ENCODE measurements at places on chromosomes 4 and X.

GRCh38 chr4:78121338-78121904, 64.3 kb downstream of the FRAS1 start:
- DNase-seq = no peak

GRCh38 chr4:166078383-166078782, 205.3 kb downstream of the TLL1 start:
- DNase-seq = no peak

- DNase-seq = peak; percentile 81
Measured at GRCh38 chrX:17736856-17737709, at the start of gene SCML1. Gene SCML1 (plus strand): TSS chrX:17737493. CDS start chrX:17744187, 6,694 bp downstream.

DNA sequence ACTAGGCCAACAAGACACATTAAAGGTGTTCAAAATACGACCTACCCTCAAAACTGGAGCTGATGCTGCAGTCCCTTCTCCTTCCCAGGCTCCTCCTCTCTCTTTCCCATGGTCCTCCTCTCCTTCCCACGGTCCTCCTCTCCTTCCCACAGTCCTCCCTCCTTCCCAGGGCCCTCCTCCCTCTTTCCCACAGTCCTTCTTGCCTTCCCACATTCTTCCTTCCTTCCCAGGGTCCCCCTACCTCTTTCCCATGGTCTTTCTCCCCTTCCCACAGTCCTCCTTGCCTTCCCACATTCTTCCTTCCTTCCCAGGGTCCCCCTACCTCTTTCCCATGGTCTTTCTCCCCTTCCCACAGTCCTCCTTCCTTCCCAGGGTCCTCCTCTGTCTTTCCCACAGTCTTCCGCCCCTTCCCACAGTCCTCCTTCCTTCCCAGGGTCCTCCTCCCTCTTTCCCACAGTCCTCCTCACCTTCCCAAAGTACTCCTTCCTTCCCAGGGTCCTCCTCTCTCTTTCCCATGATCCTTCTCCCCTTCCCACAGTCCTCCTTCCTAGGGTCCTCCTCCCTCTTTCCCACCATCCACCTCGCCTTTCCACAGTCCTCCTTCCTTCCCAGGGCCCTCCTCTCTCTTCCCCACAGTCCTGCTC, 54.2 kb downstream of the SH3KBP1 start:
- DNase-seq = no peak

DNA sequence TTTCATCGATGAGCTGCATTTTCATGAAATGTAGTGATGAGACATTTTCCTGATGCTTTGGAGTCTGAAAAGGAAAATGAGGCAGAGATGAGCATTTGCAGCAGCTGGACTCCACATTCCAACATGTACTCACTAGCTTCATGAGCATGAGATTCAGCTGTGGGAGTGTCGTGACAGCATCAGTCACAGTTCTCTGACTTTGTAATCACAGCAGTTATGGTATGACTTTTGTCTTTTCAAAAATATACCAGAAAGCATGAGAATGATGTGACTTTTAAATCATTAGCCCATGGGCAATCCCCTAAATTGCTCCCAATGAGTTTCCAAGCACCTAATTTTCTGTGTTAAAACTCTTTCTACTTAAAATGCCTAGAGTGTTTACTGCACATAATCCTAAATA, 18.3 kb upstream of the MSL3 start:
- DNase-seq = no peak

- no peak for DNase-seq
Measured at GRCh38 chr4:95388911-95389310, 159.9 kb downstream of the UNC5C start.

- no peak for DNase-seq
Measured at GRCh38 chrX:44733931-44734330, 109.9 kb upstream of the DUSP21 start.

DNA sequence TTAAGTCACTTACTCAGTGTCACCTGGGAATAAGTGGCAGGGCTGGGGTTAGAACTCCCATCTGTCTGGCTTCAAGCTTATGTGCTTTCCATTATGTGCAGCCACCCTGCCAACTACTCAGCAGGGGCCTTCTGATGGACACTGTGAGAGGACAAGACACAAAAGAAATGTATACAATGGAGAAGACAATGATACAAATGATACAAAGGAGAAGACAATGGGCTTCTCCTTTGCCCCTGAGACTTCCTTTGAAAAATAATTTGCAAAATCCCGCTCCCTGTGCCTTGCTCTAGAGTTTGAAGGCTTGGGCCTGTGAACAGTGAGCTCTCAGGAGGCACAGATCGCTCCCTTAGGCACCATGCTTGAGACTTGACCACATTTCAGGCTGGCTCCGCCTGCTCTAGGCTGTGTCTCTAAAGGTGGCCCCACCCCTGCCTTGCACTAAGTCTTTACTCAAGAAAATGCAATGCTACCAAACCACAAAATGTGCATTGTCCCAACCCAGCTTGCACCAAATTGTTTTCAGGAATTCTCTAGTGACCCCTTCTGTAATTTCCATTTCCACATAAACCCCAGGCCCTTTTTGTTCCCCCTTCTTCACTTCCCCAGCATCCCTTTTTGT, 27.1 kb upstream of the STX18 start:
- DNase-seq = no peak

DNA sequence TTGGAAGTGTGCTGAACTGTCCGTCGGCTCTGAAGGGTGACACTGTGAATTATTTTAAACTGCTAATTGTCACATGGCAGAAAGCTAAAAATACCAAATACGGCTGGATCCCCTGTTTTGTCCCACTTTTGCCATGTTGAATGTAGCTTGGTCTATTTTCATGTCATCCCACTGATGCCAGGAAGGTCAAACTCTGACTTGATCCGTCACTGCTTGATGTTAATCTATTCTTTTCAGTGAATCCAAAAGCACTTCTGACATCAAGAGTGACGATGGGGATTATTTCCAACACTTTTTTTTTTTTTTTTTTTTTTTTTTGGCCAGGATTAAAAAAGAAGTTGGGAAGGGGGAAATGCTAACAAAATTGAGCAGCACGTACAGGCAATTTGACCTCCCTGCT, 734.6 kb upstream of the TENM3 start:
- DNase-seq = no peak

GRCh38 chrX:116607776-116608175, 145.0 kb upstream of the CT83 start:
- no peak for DNase-seq

GRCh38 chrX:4043951-4044350, 330.5 kb upstream of the PRKX start:
- no peak for DNase-seq

DNA sequence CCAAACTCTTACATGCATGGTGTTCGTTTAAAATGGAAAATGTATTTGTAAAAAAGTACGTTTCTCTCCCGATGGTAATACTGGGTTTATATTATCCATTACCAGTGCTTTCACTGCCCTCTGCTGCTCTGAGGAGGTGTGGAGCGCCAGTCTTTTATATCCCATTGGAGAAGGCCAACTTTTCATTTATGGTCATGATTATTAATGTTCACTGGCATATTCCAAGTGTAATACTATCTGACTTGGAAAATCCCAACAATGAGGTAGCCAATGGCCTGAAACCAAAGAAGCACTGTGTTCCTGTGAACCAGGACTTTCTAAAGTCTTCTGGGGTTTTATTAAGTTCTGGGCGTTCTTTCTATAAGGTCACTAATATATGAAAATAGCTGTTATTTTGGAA, 80.7 kb downstream of the SYNPO2 start:
- DNase-seq = peak; percentile 40

DNA sequence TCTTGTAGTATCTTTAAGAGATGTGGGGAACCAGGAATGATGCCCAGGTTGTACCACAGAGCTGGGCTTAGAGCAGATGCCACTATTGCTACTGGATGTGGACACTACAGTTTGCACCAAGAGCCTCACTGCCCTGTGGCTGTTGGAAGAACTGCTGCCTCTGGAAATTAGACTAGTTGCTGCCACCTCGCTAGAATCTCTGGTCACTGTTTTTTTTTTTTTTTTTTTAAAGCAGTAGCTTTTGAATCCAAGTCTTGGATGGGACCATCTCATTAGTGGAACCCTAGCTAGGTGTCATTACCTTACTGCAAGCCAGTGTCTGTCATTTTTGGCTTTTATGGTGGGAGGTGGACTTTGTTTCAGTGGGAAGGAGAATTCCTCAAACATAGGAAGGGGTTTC, 105.5 kb downstream of the ARHGAP10 start:
- DNase-seq = no peak

GRCh38 chr4:152630324-152630723, 49.5 kb downstream of the TMEM154 start:
- no peak for DNase-seq

DNA sequence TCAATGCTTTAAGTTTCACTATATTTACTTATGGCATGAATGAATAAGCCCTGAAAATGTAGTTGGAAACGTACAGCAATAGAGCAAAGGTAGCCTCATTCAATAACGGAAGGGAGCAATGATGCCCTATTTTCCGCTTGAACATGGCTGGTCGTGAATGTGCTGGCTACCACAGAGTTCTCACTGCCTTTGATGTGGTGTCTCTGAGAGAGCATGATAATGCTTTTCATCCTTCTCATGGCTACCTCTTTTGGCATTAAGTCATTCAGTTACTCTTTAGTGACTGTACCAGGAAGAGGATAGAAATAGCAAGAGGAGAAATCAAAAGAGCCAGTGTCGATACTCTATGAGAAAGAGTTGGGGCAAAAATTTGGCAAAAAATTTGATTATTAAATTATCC, 308.0 kb downstream of the PPP3CA start:
- no peak for DNase-seq

DNA sequence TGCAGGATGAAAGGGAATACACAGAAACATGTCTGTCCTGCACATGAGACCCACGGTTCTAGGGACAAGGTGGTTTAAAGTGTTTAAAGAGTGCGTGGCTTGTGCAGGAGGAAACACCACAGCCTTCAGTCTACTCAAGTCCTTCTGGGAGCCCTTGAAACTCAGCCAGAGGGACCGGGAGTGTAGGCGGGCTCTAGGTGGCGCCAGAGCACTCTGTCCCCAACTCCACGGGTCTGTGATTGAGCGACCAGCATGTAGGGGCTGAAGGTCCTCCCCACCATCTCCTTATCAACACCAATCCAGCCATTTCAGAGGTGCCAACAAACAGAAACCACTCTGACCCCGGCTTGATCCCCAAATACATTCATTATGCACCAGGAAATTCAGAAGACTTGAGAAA, 82.0 kb upstream of the CLDN34 start:
- peak; percentile 47 for DNase-seq

DNA sequence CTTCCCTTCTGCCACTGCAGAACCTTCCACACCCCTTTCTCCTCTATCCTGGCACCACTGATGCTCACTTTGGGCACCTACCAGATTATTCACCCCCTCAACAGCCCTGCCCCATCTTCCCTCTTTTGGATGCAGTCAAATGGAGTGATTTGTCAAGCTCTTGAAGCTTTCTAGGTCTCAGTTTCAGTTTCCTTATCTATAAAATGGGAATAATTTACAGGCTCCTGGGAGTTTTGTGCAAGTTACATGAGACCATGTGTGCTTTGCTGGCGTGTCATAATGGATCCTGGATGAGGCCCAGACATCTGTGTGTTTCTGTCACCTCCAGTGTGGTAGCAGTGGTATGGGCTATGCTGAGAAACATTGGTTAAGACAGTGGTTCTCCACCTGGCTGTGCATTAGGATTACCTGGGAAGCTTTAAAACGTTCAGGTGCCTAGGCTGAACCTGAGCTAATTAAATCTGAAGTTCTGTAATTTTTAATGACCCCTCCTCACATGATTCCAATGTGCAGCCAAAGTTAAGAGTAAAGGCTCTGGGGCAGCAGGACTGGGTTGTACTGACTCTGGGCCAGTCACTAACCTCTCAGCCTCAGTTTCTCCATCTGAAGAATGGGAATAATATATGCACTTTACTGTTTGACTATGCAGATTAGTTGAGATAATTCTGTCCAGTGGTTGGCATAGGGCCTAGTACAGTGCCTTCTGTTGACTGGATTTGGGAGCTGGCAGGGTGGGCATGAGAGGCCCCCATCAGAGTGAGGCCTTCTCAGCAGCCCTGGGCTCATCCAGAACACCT, 6.8 kb upstream of the MGST2 start:
- no peak for DNase-seq

Measured in kidney capillary endothelial cell (primary cell).